ENCODE measurements at places on chromosomes 12 and 14. TPM values are rescaled to one million over a fixed set of nuclear protein-coding genes. Genes with fewer than 3 reads are reported as not detected.

The MYBPC1 gene
- 0.16 TPM for polyA plus RNA-seq

The CEBPE gene
- polyA plus RNA-seq = not detected

The SLC16A7 gene
- 3.8 TPM for polyA plus RNA-seq

The CIDEB gene
- 24.3 TPM for polyA plus RNA-seq

The SDR39U1 gene
- 38.1 TPM for polyA plus RNA-seq

The NEDD8 gene
- 116 TPM for polyA plus RNA-seq

The GYS2 gene
- polyA plus RNA-seq = 12.2 TPM

The KCNK13 gene
- polyA plus RNA-seq = 0.07 TPM

The ASB2 gene
- 4.7 TPM for polyA plus RNA-seq

The OLR1 gene
- 0.20 TPM for polyA plus RNA-seq

The MMP19 gene
- polyA plus RNA-seq = 0.76 TPM

The PSMC6 gene
- polyA plus RNA-seq = 110 TPM

The ABCB9 gene
- 1.5 TPM for polyA plus RNA-seq

The DCN gene
- polyA plus RNA-seq = 41.1 TPM

The B3GNT4 gene
- 0.62 TPM for polyA plus RNA-seq

The PTHLH gene
- polyA plus RNA-seq = 6.8 TPM

The PARPBP gene
- 5.8 TPM for polyA plus RNA-seq

The SLC25A21 gene
- 0.74 TPM for polyA plus RNA-seq

The RPL6 gene
- 2,146 TPM for polyA plus RNA-seq

The GLS2 gene
- 3.6 TPM for polyA plus RNA-seq

The CIROP gene
- polyA plus RNA-seq = 0.01 TPM

The GOLT1B gene
- polyA plus RNA-seq = 12.1 TPM

The PPP1R36 gene
- 0.71 TPM for polyA plus RNA-seq

The KRT74 gene
- 0.24 TPM for polyA plus RNA-seq

The CFAP251 gene
- polyA plus RNA-seq = 0.42 TPM

The PMCH gene
- not detected for polyA plus RNA-seq

The ENDOU gene
- polyA plus RNA-seq = 139 TPM

The SOAT2 gene
- polyA plus RNA-seq = 0.14 TPM

The FOXG1 gene
- 0.10 TPM for polyA plus RNA-seq

The LRRIQ1 gene
- 0.05 TPM for polyA plus RNA-seq

The SERPINA1 gene
- polyA plus RNA-seq = 2.2 TPM

The SLC5A8 gene
- polyA plus RNA-seq = 0.02 TPM

The BBOF1 gene
- polyA plus RNA-seq = 2.4 TPM

The LRRC43 gene
- not detected for polyA plus RNA-seq

The NEUROD4 gene
- polyA plus RNA-seq = not detected

The PLEKHD1 gene
- polyA plus RNA-seq = 0.05 TPM

The FAM222A gene
- polyA plus RNA-seq = 3.2 TPM

The CDKN3 gene
- polyA plus RNA-seq = 17.0 TPM

Data from esophagus (tissue), 2 donors.